T-helper 17 cell (primary cell): ENCODE measurements at places on chromosomes 4 and X. TPM values are rescaled to one million over a fixed set of nuclear protein-coding genes. Genes with fewer than 3 reads are reported as not detected.

Gene BST1
- total RNA-seq = 1.9 TPM

Gene YIPF6
- total RNA-seq = 14.4 TPM

Gene NR3C2
- 42.5 TPM for total RNA-seq

Gene GUCY1B1
- 0.75 TPM for total RNA-seq

Gene CTAG2
- not detected for total RNA-seq

Gene TTC29
- total RNA-seq = not detected

Gene ARMCX1
- 0.21 TPM for total RNA-seq

Gene PI4K2B
- 12.8 TPM for total RNA-seq

Gene ZCCHC12
- total RNA-seq = not detected

Gene PHOX2B
- not detected for total RNA-seq

Gene FAAH2
- 8.2 TPM for total RNA-seq

Gene ADGRG4
- total RNA-seq = not detected
